Stimulated activated CD4-positive, alpha-beta T cell treated with anti-CD3 and anti-CD28 coated beads, TNF-alpha, amount 100 ng/mL, for 4 hours (primary cell): ENCODE measurements at places on chromosomes 4 and X.

DNA sequence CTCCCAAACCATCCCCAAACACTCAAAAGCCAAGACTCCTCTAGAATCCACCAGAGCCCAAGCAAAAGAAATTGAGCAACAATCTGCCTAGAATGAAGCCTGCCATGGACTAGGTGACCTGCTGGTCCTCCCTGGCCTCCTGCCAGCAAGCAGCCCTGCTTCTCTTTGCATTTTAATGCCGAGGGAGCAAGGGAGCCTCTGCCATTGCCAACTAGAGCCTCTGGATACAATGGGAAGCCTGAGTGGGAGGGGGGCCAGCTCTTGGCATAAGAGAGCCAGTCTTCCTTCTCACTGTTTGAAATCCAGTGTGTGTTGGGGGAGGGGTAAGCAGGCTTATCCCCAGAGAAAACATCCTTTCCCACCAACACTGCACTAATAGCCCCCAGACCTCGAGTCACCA is 1.5 kb upstream of the GDPD2 start:
- no peak for DNase-seq

DNA sequence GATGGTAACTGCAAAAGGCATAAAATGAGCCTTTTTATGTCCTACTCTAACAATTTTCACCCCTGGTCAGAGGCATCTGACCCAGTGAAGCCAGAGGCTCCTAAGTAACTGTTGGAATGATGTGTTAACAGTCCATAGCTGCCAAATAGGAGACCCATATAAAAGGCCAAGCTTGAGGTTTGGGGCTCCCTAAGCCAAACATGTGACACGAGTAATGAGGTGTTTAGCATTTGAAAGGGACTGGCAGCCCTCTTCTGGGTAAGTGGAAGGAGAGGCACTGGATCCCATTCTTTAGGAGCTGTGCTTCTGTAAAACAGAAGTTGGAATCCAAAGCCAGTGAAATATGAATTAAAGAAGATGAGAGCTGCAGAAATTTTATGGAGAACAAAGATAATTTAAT is 100.6 kb upstream of the PNPLA4 start:
- no peak for DNase-seq

- DNase-seq: no peak
Measured at GRCh38 chr4:81659051-81659450, 187.3 kb upstream of the RASGEF1B start.

DNA sequence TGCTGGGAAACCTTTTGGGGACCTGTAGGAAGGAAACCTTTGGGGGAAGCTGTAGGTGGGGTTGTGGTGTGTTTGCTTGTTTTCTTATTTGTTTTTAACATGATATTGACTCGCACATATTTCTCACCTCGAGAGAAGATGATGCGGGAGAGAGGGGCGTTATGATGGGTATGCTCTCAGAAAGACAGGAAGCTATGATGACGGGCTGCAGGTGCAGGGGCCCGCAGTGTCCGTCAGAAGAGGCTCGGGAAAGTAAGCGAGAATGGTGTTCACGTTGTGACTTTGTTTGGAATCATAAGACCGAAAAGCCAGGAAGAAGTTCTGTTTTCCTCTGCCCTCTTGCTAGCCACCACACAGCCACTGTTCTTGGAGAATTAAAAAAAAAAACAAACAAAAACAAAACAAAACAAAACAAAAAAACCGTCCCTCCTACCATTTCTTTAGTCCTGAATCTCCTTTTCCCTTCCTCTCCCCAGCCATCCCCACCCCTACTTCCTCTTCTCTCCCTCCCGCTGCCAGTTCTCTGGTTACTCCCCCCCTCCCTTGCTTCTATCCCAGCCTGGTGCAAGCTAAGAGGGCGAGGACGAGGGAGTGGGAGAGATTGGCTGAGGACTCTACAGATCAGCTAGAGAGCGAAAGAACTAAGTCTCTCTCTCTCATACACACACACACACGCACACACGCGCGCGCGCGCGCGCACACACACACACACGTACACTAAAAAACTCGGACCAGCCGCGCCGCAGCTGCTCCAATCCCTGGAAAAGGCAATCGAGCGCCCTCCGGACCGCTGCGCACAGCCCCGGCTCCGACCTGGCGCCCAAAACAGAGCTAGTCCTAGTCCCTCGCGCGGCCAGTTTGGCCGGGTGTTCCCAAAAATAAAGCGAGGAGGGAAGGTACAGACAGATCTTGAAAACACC is at the start of gene BMP3:
Gene BMP3, plus strand, starts transcription at position 648 of the 920 bp plus-strand sequence. CDS start 577 bp downstream, outside the sequence.
- DNase-seq: no peak

DNA sequence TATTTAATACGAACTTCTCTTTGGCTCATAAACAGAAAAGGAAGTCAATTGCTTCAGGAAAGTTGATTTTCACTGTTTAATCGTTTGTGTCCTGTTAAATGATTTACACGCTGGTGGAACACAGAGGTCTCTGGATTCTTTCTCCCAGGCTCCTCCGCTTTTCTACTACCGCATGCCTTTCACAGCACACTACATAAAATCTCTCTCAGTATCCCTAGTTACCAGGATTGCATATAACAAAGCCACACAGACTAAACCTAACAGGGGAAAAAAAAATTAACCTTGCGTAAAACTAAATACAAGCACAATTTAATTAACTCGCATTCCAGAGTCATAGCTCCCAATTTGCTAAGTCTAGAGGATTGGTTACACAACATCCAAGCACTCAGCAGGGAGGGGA is 133.9 kb downstream of the CORIN start:
- DNase-seq: no peak

DNA sequence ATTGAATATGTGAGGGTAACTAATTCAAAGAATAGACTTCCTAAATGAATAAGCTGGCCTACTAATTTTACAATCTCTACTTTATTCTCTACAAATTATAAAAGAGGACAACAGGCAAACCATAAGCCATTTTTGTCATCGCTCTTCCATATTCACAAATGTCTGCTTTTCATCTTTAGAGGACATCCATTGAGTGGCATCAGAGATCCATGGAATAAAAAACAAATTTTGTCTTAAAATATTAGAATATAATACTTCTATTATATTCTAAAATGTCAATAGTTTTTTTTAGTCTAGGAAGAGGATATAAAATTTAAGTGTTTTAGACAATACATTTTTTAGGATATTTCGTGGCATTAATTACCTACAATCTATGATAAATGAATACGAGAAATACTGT is 300.9 kb upstream of the TACR3 start:
- DNase-seq: no peak

GRCh38 chr4:121765368-121765705 is 373 bp upstream of the SMIM43 start:
- no peak for DNase-seq

- no peak for DNase-seq
Measured at GRCh38 chr4:47930971-47931804, 16.8 kb upstream of the NFXL1 start.
